ENCODE measurements at places on chromosomes 2 and 18.

GRCh38 chr2:108829578-108830310, 43.2 kb downstream of the CCDC138 start:
- no peak for DNase-seq

DNA sequence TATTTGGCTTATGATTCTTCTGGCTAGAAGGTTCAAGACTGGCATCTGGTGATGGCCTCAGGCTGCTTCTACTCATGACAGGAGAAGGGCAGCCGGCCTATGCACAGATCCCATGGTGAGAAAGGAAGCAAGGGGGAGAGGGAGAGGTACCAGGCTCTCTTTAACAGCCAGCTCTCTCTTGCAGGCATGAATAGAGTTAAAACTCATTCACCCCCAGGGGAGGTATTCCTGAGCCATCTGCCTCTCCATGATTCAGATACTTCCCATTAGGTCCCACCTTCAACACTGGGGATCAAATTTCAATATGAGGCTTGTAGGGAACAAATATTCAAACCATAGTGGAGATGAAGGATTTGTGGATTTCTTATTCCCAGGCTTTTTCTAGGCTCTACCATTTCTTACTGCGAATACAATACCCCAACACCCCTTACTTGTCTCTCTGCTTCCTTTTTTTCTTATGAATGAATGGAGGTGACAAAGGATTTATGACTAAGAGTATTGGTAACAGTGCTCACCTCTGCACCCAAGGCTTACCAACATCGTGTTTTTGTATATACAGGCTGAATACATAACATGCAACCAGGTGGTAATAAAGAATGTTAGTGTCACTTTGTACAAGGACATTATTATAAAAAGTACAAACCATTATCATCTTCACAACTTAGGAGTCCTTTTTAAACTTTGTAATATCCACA, 454.6 kb upstream of the TRIB2 start:
- DNase-seq, result no peak

- DNase-seq, result no peak
Observed at GRCh38 chr2:215367662-215368492, 56.0 kb downstream of the ATIC start.

- no peak for DNase-seq
Observed at GRCh38 chr2:222688917-222689316, 17.5 kb downstream of the MOGAT1 start.

DNA sequence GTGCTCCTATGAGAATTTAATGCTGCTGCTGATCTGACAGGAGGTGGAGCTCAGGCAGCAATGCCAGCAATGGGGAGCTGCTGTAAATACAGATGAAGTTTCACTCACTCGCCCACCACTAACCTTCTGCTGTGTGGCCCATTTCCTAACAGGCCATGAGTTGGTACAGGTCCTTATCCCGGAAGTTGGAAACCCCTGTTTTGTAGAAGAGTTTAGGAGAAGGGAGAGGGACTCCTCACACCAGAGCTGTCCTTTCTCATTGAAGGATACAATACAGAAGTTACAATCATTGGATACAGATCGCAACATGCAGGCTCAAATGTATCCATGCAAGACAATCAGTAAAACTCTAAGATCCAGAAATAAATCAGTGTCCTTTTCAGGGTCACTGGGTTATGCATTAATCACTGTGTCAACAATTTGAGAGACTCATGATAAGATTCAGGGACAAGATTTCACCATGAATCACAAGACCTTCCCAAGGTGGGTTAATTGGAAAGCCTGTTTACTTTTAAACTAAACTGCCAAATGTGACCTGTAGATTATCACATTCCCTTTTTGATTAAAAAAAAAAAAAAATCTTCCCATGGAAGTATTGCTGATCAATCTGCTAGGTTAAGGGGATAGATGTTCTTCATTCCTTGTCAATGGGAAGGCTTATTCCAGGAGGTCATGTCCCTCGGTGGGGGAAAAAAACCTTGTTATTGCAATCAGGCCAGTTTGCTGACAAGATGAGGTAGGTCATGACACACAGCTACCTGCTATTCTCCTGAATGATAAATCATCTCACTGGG, 97.2 kb downstream of the SP100 start:
- no peak for DNase-seq

DNA sequence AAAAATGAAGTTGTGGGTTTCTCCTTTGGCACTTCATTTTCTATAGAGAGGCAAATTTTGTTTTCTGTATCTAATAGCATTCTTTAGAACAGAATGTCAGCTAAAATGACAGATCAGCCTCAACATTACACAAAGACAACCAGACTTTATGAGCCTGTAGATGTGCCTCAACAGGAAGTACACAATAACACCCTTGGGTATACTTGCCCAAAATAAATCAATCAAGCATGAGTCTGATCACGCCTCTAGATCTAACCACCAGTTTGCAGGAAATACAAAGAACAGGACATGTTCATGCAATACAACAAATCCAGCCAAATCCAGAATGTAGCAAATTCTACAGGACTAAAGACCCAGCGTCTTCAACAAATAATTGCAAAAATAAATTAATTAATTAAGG, 11.2 kb upstream of the DAPL1 start:
- no peak for DNase-seq

DNA sequence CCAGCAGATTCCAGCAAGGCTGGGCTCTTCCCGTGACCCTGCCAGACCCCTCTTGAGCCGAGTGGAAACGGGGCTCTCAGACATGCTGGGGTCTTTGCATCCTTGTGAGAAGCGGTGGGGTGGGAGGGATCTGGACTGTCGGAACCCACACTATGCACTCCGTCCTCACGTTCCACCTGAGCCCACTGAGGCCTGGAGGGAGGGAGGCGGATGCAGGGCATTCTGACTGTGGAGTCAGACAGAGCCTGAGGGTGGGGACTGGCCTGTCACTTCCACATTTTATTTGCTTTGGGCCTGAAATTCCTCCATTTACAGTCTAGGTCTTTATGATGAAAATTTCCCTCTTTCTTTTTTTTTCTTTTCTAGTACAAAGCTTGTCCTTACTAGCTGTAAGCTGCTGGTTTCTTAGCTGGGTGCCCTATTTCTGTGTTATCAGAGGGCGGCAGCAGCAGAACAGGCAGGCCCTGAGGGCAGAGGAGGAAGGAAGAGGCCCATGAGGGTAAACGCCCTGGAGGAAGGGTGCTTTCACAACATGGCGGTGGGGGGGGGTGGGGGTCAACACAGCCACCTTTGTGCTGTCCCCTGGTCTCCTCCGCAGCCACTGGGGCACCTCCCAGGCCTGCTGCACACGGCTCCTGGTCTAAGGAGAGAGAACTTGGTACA, 373.5 kb upstream of the MYT1L start:
- DNase-seq, result no peak

- DNase-seq, result no peak
Observed at GRCh38 chr2:128754246-128754724, 435.6 kb upstream of the HS6ST1 start.

- no peak for DNase-seq
Observed at GRCh38 chr18:43275546-43275945, 1.7 kb downstream of the SYT4 start.

GRCh38 chr2:241689306-241689705, 2.7 kb upstream of the DTYMK start:
- DNase-seq, result no peak

- DNase-seq, result no peak
Observed at GRCh38 chr2:149449017-149449416, 118.6 kb downstream of the LYPD6 start.

Data from colonic mucosa (tissue), 4 donors.